Fibroblast of skin of right biceps (primary cell): ENCODE measurements at places on chromosomes 16 and 17.
A peak's percentile ranks its signal among the peaks of the same experiment; 100 is the strongest.

DNA sequence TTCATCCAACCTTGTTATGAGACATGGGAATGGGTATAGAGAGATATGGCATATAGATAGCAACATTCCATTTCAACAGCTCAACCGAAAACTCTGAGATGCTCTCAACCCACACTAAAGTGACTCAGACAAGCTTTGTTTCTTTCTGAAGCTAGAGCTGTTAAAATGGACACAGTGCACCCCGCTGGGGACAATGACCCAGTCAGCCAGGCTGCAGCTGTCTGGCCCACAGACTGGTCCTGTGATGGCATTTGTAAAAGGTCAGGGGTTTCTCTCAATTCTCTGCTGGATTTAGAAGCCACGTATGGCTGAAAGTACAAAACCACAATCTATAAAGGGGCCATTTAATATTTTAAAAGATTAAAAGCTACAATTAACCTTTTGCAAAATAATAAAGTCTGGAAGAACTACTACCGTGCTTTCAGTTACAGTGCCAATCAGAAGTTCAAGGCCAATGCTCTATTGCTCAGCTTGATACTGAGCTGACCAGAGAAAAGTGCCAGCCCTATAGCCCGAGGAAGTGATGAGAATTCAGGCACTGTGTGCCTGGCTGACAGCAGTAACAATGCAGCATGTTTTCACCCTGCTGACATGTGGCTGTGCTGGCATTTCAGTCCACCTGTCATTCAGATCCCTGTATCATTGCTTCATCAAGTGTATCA, 60.2 kb downstream of the TEX2 start:
- DNase-seq = peak; percentile 77

DNA sequence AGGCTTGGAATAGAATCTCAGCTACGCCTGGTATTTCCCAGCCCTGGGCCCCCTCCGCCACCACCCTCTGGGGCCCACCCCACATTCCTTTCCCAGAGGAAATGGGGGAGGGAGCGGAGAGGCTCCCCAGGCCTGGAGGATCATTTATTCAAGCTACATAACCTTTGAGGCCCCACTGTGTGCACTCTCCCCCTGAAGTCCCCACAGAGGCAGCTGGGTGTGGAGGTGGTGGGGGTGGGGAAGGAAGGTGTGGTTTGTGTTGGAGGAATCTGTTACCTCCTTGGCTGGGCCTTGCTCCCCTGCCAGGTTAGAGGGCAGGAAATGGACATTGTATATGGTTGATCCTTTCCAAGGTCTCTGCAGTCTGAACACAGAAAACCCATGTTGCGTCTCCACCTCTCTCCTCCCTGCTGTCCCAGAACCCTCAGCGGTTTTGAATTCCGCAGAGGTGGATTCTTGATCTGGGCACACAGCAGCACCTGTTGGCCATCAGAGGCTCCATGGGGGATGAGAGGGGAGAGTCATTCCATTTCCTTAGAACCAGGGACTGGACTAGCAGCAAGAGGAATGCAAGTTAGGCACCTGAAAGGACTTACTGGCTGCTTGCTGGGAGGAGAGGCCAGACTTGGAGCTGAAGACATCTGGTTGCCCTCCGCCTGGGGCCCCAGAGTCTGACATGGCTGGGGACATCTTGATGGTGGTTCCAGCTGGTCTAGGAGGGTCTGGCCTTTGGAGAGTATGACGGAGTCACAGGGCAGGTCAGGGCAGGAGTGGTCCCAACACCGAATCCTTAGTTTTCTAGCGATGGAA, 23.0 kb downstream of the ARHGAP23 start:
- DNase-seq = peak; percentile 95

DNA sequence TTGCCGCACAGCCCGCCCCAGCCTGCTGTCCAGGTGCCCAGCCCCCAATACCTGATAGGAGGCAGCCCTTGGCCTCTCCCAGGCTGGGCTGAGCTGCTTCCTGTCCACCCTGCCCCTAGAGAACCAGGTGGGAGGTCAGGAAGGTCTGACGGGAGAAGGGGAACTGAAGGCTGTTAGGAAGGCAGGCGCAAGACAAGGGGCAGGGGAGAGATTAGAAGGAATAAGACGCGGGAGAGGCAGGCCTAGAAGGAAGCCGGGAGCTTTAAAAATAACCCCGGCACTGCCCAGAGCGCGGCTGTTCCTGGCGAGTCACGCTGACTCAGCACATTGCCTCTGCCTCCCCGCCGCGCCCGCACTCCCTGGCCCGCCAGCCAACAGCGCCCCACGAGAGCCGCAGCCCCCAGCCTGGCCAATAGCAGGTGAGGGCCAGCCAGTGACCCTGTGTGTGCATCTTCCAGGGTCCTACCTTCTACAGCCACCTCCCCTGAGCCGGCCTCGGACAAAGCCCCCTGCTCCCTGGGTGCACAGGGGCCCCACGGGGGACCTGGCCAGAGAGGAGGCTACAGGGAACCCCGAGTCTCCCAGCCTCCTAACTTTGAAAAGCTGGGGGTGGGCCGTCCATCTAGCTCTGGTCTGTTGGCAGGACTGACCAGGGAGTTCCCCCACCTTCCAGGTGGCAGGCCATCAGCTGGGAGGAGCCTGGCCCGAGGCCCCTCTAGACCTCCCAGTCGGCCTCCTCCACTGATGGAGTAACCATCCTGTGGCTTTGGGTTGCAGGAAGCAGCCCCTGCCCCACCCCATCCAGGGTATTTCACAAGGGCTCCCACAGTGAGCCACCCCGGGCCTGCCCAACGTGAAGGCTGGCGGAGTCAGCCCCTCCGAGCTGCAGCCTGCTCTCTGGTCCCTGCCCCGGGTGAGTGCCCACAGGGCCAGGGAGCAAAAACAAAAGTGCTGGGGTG, 4.0 kb downstream of the MAFG start:
- peak; percentile 73 for DNase-seq

DNA sequence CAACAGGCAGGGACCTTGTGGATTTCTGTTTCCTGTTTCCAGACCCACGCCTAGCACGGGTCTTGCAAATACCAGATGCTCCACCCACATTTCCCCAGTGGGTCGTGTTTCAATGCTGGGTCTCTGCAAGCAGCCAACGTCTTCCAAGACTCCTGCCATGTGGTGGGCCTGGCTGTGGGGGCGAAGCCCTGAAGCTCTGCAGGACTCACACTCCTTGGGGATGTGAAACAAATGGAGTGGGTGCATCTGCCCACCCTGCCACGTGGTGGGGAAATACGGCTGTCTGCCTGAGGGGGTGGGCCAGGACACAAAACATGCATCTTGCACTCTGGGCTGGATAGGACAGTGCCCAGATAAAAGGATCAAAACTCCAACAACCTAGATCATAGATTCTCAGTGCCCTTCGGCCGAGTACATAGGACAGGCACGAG, 32.6 kb downstream of the FA2H start:
- DNase-seq = no peak

GRCh38 chr17:73267648-73268537, 6.2 kb upstream of the CPSF4L start:
- no peak for DNase-seq

DNA sequence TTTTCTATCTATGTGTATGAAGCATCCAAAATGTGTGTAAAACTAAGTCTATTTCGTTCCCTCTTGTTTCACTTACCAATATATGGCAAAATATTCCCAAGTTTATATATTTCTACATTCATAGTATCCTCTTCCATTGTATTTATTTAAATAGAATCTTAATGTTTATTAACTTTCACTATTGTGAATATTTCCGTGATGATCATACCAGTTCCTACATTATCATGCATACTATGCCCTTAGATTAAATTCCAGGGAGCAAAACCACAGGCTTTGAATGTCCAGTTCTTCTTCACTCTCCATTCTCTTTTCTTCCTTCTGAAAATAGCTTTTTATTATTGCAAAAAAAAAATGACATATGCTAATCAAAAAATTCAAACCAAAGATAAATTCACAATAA, 4.0 kb downstream of the MAP2K6 start:
- DNase-seq = no peak

GRCh38 chr17:27585792-27586191, 45.2 kb upstream of the LGALS9 start:
- no peak for DNase-seq

- DNase-seq = no peak
Observed at GRCh38 chr16:31428279-31428597, at the start of gene COX6A2. Gene COX6A2 (minus strand): TSS chr16:31428360. CDS start chr16:31428325, 35 bp downstream.

- DNase-seq = no peak
Observed at GRCh38 chr17:69722518-69722917, 308.0 kb downstream of the MAP2K6 start.

- DNase-seq = no peak
Observed at GRCh38 chr16:87273471-87274030, 43.6 kb downstream of the C16orf95 start.

GRCh38 chr17:78113804-78114785, 14.5 kb downstream of the TMC6 start:
- DNase-seq = peak; percentile 6

DNA sequence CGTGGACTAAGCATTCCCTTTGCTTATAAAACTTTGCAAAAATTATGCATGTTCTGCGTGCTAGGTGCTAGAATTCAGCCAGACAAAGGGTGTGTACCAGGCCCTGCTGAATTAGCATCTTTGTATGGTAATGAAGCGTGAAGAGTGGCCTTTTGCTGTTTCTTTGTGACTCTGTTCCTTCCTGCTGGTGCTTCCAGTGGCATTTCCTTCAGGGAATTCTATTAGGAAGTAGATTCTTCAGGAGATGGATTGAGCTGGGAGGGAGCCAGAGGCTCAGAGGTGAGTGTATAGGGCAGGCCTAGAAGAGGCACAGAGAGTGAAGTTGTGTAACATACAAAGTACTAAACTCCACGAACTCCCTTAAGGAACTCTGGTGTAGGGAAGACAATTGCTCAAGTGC, 73.9 kb upstream of the ASIC2 start:
- DNase-seq = no peak

DNA sequence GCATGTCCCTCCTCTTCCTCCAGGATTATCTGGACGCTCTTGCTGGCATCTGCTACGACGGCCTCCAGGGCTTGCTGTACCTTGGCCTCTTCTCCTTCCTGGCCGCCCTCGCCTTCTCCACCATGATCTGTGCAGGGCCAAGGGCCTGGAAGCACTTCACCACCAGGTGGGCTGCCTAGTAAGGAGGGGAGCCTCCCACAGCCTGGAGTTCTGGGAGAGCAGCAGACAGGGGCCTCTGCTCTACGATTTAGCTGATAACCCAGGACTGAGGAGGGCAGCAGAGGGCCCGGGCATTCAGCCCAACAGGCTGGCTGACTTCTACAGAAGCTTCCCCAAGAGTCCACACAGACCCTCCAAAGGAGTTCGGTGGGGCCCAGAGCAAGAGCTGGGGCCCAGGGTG, 21.8 kb upstream of the DNAI2 start:
- no peak for DNase-seq
